ENCODE measurements at places on chromosomes 16 and 17. TPM values are rescaled to one million over a fixed set of nuclear protein-coding genes. Genes with fewer than 3 reads are reported as not detected.

Gene SDR42E1
- 7.3 TPM for total RNA-seq

Gene TMEM220
- total RNA-seq = 0.84 TPM

Gene MYCBPAP
- 6.4 TPM for total RNA-seq

Gene NPIPA8
- 1.4 TPM for total RNA-seq

Gene USP31
- total RNA-seq = 6.8 TPM

Gene SPATA32
- 0.16 TPM for total RNA-seq

Gene FAM83G
- 11.4 TPM for total RNA-seq

Gene BRICD5
- 10.6 TPM for total RNA-seq

Gene KRT222
- total RNA-seq = not detected

Gene C17orf50
- not detected for total RNA-seq

Gene CA7
- total RNA-seq = 0.20 TPM

Gene CMTM2
- 1.00 TPM for total RNA-seq

Gene WNT9B
- total RNA-seq = not detected

Gene GRAPL
- 19.8 TPM for total RNA-seq

Gene TMIGD1
- total RNA-seq = not detected

Gene CEMP1
- total RNA-seq = not detected

Gene TP53TG3C
- not detected for total RNA-seq
